HT1080 (cell line): ENCODE measurements at places on chromosomes 5 and 9. TPM values are rescaled to one million over a fixed set of nuclear protein-coding genes. Genes with fewer than 3 reads are reported as not detected.

GRCh38 chr5:125370461-125371205 is 624.2 kb upstream of the ZNF608 start:
- no peak for DNase-seq

- peak; percentile 44 for DNase-seq
These were observed 1.9 kb upstream of the SPDL1 start for GRCh38 chr5:169581580-169582227.

DNA sequence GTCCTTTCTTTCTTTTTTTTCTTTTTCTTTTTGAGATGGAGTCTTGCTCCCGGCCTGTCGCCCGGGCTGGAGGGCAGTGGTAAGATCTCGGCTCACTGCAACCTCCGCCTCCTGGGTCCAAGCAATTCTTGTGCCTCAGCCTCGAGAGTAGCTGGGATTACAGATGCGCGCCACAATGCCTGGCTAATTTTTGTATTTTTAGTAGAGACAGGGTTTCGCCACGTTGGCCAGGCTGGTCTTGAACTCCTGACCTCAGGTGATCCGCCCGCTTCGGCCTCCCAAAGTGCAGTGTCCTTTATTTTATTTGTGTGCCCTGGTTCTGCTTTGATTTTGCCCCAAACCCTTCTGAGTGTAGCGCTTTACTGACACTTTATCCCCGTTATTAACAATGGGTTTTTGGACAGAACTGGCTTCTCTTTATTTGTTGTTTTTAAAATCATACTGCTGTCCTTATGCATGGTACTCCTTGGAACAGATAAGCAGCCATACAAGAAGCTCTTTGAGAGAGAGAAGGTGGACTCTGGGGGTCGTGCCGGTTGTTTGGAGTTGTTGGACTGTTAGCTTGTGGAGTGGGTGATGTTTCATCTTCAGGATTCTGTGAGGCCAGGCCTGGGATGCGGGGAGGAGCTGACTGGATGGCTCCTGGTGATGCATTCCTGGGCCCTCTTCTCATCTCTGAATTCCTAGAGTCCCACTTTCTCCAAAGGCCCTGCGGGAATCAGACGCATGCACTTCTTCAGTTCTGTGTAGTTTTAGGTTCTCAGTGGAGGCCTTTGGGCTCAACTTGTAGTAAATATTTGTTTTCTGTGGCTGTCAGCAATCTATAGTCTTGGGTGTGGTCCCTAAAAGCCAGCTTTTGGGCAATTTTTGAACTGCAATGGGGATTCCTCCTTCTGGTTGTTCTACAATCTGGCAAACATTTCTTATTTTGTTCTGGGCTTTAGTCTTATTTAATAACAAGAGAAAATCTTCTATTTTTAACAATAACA is 47.8 kb downstream of the PTTG1 start:
- no peak for DNase-seq

- DNase-seq: no peak
These were observed 318.3 kb upstream of the ITGA1 start for GRCh38 chr5:52469420-52469819.

DNA sequence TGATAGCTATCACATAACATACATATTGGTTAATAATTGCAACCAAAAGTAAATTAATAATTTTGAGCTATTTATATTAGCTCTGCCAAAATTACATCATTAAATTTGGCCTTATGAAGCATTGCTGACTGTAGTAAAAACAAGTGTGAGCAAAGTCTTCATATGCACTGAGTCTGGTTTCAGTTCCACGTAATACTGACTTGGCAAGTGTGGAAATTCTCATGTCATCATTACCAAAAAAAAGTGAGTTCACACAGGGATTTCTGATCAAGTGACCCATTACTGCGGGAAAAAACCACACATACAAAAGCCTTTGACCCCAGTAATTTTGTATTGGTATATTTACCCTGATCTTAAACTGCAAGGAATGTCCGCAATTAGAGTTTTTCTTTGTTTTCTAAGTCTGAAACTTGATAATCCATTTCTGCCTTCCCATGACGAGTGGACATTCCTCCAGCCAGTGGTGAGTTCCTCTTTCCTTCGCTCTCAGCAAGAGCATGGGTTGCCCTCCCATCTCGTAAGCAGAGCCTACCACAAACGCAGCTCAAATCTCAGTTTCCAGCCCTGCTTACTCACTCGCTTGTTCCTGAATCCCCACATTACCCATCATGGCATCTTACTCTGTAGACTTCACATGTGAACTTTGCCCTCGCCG is 220.2 kb upstream of the DMRT1 start:
- no peak for DNase-seq

Gene SPATA31C1
- total RNA-seq: not detected in 2 replicates
